ENCODE measurements at places on chromosomes 5 and 9. TPM values are rescaled to one million over a fixed set of nuclear protein-coding genes. Genes with fewer than 3 reads are reported as not detected.

The THBS4 gene
- under 0.01 TPM for total RNA-seq

The POLE3 gene
- total RNA-seq, result 40.4 TPM

The FSTL4 gene
- total RNA-seq, result not detected

The SUB1 gene
- 120 TPM for total RNA-seq

The TTC16 gene
- total RNA-seq, result not detected

The MEGF10 gene
- 0.36 TPM for total RNA-seq

The CDC20B gene
- total RNA-seq, result not detected

The ZNG1C gene
- 36.7 TPM for total RNA-seq

The RNF183 gene
- total RNA-seq, result not detected

The PCDHGA2 gene
- 0.90 TPM for total RNA-seq

The ACSL6 gene
- 0.47 TPM for total RNA-seq

The SLC24A2 gene
- total RNA-seq, result not detected

The GADD45G gene
- 0.47 TPM for total RNA-seq

The GHR gene
- 0.66 TPM for total RNA-seq

All from endothelial cell of coronary artery (primary cell).